Activated CD4-positive, alpha-beta T cell treated with anti-CD3 and anti-CD28 coated beads for 36 hours (primary cell): ENCODE measurements at places on chromosomes 2 and 18. TPM values are rescaled to one million over a fixed set of nuclear protein-coding genes. Genes with fewer than 3 reads are reported as not detected.

CRYGD gene
- not detected for total RNA-seq

ZNF385B gene
- not detected for total RNA-seq

- no peak overlapping the region for H3K4me3 ChIP-seq
- no peak overlapping the region for H3K27ac ChIP-seq
- H3K36me3 ChIP-seq: no peaks in the 10 kb centered on the region
- H3K27me3 ChIP-seq: no peaks in the 10 kb centered on the region
Observed at GRCh38 chr2:202065876-202066275, 7.2 kb upstream of the KIAA2012 start.

GRCh38 chr2:182767578-182767977 is 51.5 kb downstream of the DNAJC10 start:
- no peaks in the 10 kb centered on the region for H3K4me1 ChIP-seq
- no peak overlapping the region for H3K4me3 ChIP-seq
- H3K36me3 ChIP-seq: peaks cover 81% of the 10 kb centered on the region
- H3K27me3 ChIP-seq: no peaks in the 10 kb centered on the region
- no peak overlapping the region for H3K27ac ChIP-seq

HOXD3 gene
- total RNA-seq: not detected

CHRNG gene
- not detected for total RNA-seq

XIRP2 gene
- not detected for total RNA-seq

GRCh38 chr18:3037423-3037915 is 24.5 kb upstream of the LPIN2 start:
- H3K27ac ChIP-seq: no peak overlapping the region
- H3K4me3 ChIP-seq: no peak overlapping the region
- peaks cover 21% of the 10 kb centered on the region for H3K4me1 ChIP-seq

AMER3 gene
- total RNA-seq: not detected

DNA sequence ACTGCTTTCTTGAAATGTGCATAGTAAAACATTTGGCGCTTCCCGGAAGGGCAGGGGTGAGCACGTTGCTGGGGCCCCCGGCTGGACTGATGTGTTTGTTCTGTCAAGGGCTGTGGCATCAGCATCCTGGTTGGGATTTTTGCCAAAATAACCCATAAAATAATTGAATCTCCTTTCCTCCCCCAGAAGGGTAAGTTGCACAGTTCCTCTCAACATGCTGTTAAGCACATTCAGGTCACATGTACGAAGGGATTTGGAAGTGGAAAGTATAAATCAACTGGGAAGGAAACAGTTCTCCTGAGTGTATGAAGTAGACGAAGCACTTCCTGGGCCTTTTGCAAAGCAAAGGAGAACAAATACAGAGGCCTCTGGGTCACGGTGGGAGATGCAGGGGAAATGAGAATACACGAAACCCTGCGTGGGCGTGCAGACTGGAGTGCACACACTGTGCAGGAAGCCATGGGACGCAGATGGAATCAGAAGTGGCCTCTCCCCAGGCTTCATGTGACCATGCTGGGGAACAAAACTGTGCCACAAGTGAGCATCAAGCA is 183.9 kb downstream of the LPIN1 start:
- DNase-seq: peak; percentile 15
- H3K36me3 ChIP-seq: no peaks in the 10 kb centered on the region
- peaks cover 10% of the 10 kb centered on the region for H3K4me1 ChIP-seq
- H3K27ac ChIP-seq: no peak overlapping the region

GRCh38 chr2:212274215-212274614 is 264.4 kb downstream of the ERBB4 start:
- H3K27ac ChIP-seq: no peak overlapping the region
- no peak overlapping the region for H3K4me3 ChIP-seq
- no peaks in the 10 kb centered on the region for H3K27me3 ChIP-seq
- H3K4me1 ChIP-seq: no peaks in the 10 kb centered on the region

- H3K27me3 ChIP-seq: no peaks in the 10 kb centered on the region
- no peaks in the 10 kb centered on the region for H3K36me3 ChIP-seq
- no peak for DNase-seq
- no peak overlapping the region for H3K4me3 ChIP-seq
Observed at GRCh38 chr18:34543945-34544344, 166.2 kb upstream of the DTNA start.

DNA sequence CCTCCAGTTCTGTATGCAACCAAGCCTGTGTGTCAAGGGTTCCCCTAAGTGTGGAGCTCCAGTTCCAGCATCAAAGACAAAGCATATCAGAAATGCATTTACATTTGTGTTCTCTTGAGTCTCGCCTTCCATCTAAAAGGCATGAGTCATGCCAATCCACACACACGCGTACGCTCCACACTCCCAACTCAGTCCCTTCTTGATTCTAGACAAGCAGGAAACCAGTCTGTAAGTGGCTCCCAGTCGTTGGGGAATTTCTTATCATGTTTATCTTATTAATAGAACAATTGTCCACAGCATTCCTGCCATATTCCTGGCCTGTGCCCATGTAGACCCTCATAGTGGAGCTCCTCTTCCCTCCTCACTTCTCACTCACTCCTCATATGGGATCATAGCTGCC is 86.4 kb upstream of the SLC35G4 start:
- no peaks in the 10 kb centered on the region for H3K36me3 ChIP-seq
- H3K4me1 ChIP-seq: no peaks in the 10 kb centered on the region
- no peaks in the 10 kb centered on the region for H3K27me3 ChIP-seq

DNA sequence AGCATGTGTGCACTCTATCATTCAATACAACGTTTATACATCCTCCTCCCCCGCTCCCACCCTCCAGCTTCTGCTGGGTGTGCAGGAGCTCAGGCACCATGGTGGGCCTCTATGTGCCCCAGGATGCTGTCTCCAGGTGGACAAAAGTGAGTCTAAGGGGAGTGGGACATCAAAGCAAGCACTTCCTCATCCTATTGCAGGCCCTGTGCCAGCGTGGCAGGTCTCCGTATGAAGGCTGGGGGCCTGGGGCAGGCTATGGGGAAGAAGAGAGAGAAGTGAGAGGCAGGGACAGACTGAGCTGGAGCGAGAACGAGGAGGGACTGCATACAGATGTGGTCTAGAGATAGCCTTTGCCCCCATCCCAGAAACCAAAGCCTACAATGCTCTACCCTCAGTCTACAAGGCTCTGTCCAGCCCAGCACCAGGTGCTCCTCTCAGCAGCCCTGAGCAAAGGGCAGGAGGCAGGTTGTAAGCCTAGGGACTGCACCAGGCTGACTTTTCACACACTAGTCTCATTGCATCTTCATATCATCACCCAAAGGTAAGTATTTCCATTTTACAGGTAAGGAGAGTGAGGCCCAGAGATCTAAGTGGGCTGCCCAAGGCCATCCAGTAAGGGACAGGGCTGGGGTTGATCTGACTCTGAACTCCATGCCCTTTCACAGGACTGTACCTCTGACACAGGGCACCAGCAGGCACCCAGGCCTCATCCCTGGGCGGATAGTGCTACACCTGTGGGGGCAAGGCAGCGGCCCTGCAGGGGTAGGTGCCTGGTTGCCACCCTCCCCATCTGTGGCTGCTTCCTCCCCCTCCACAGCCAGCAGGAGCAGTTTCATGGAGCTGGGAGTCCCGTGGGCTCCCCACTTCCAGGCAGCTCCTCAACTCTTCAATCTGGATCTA is 14.0 kb upstream of the ARID5A start:
- no peak for DNase-seq
- peaks cover 2% of the 10 kb centered on the region for H3K27me3 ChIP-seq
- no peak overlapping the region for H3K4me3 ChIP-seq
- H3K27ac ChIP-seq: peak overlapping the region; percentile 10

EIF2B4 gene
- 39.2 TPM for total RNA-seq

- H3K4me3 ChIP-seq: no peak overlapping the region
- H3K27me3 ChIP-seq: no peaks in the 10 kb centered on the region
- no peaks in the 10 kb centered on the region for H3K36me3 ChIP-seq
- H3K4me1 ChIP-seq: no peaks in the 10 kb centered on the region
Observed at GRCh38 chr2:141899740-141900139, 231.1 kb downstream of the LRP1B start.

DNA sequence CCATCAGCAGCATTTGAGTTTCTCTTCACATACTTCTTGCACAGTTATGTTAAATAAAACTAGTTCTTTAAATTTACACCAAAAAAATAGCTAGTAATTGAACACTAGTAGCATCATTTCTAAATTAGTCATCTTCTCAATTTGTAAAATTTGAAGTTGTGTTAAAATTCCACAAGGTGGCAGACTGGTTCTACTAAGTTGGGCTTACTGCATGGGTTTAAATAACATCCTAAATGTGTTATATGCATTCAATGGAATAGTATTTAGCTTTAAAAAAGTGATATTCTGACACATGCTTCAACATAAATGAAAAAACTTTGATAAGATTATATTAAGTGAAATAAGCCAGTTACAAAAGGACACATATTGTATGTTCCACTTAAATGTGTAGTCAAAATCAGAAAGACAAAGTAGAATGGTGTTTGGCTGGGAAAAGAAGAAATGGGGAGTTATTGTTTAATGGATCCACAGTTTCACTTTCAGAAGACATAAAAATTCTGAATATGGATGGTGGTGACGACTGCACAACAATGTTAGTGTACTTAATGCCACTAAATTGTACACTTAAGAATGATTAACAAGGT is 28.7 kb upstream of the RPRD1A start:
- peaks cover 3% of the 10 kb centered on the region for H3K4me1 ChIP-seq
- no peak overlapping the region for H3K4me3 ChIP-seq
- H3K27me3 ChIP-seq: no peaks in the 10 kb centered on the region

NAT8 gene
- total RNA-seq: not detected

DNA sequence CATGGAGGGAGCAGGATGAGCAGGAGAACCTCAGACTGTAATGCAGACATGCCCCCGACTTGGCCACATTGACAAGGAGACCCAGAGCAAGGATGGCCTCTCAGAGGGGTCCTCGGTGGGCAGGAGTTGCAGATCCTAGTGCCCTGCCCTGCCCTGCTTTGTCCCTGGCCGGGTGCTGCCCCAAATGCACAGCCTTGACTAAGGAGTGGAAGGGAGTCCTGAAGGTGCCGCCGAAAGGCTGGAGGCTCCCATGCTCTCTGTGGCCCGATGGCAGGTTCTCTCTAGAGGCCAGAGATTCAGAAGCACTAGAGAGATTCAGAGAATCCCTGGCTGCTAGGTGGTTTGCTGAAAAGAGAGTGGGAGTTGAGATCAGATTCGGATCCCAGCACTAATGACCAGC is 64.4 kb downstream of the MARCO start:
- no peak overlapping the region for H3K27ac ChIP-seq
- no peaks in the 10 kb centered on the region for H3K36me3 ChIP-seq
- no peaks in the 10 kb centered on the region for H3K4me1 ChIP-seq
- no peak overlapping the region for H3K4me3 ChIP-seq

- no peaks in the 10 kb centered on the region for H3K36me3 ChIP-seq
- H3K27me3 ChIP-seq: peaks cover 9% of the 10 kb centered on the region
- no peak overlapping the region for H3K4me3 ChIP-seq
- no peaks in the 10 kb centered on the region for H3K4me1 ChIP-seq
- H3K27ac ChIP-seq: no peak overlapping the region
Observed at GRCh38 chr18:59093668-59094067, 46.0 kb upstream of the SEC11C start.

- H3K36me3 ChIP-seq: no peaks in the 10 kb centered on the region
- H3K27ac ChIP-seq: no peak overlapping the region
- H3K4me1 ChIP-seq: no peaks in the 10 kb centered on the region
- DNase-seq: no peak
- peaks cover 3% of the 10 kb centered on the region for H3K27me3 ChIP-seq
- H3K4me3 ChIP-seq: no peak overlapping the region
Observed at GRCh38 chr2:85731606-85732005, 22.2 kb upstream of the ATOH8 start.

GRCh38 chr2:119218478-119219064 is 5.1 kb upstream of the STEAP3 start:
- peaks cover 25% of the 10 kb centered on the region for H3K27me3 ChIP-seq
- peak; percentile 32 for DNase-seq
- no peaks in the 10 kb centered on the region for H3K36me3 ChIP-seq
- no peaks in the 10 kb centered on the region for H3K4me1 ChIP-seq
- H3K4me3 ChIP-seq: no peak overlapping the region

GRCh38 chr18:44735096-44735495 is 54.4 kb downstream of the SETBP1 start:
- no peak overlapping the region for H3K4me3 ChIP-seq
- DNase-seq: no peak
- H3K4me1 ChIP-seq: peaks cover 32% of the 10 kb centered on the region
- H3K36me3 ChIP-seq: peaks cover 4% of the 10 kb centered on the region

GRCh38 chr2:85248773-85249509 is 78.8 kb downstream of the TGOLN2 start:
- H3K27ac ChIP-seq: no peak overlapping the region
- no peak for DNase-seq
- no peak overlapping the region for H3K4me3 ChIP-seq
- H3K27me3 ChIP-seq: peaks cover 6% of the 10 kb centered on the region
- peaks cover 2% of the 10 kb centered on the region for H3K4me1 ChIP-seq

- peaks cover 8% of the 10 kb centered on the region for H3K36me3 ChIP-seq
- H3K27ac ChIP-seq: peak overlapping the region; percentile 79
- H3K4me1 ChIP-seq: peaks cover 39% of the 10 kb centered on the region
- peak overlapping the region; percentile 4 for H3K4me3 ChIP-seq
Observed at GRCh38 chr2:241729868-241730267, 4.6 kb upstream of the D2HGDH start.

ALPP gene
- not detected for total RNA-seq

GRCh38 chr2:215751911-215752272 is 261.5 kb downstream of the MREG start:
- H3K36me3 ChIP-seq: no peaks in the 10 kb centered on the region
- H3K4me3 ChIP-seq: no peak overlapping the region

VWA3B gene
- not detected for total RNA-seq

- no peak overlapping the region for H3K27ac ChIP-seq
- DNase-seq: no peak
- H3K36me3 ChIP-seq: no peaks in the 10 kb centered on the region
- H3K4me1 ChIP-seq: no peaks in the 10 kb centered on the region
- H3K27me3 ChIP-seq: no peaks in the 10 kb centered on the region
Observed at GRCh38 chr18:7147399-7147798, 29.8 kb upstream of the LAMA1 start.

DNA sequence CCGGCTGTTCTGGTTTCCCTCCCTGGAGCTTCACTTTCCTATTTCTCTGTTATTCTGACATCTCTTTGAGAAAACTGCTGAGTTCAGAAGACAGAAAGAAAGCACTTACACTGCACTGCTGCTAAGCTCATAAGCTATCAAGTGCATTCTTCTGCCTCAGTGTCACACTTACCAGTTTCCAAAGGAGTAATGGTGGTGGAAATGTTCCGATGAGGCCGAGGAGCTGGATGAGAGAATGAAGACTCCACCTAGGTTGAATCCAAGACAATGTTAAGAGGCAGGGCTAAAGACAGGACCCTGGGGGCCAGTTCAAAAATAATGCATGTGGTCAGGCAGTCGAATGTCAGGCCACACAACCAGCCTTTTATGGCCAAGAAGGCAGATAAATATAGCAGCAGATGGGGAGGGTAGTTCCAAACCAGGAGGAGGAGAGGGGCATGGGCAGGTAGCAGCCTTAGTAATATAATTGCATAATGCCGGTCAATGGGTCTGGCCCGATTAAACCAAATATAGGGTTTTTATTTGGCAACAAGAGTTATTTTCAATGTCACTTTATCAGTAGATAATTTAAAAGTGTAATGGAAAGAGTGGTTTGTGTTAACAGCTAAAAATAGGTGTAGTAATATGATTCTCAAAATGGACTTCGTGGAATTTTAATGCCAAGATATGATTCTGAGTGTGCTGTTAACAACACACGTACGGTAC is at the start of gene MYOM1:
TSS of gene MYOM1 (minus strand) at position 338 of the 705 bp plus-strand sequence. CDS start 4,745 bp downstream, outside the sequence.
- H3K4me1 ChIP-seq: peaks cover 9% of the 10 kb centered on the region
- H3K27ac ChIP-seq: no peak within 1 kb of the TSS
- no peak for DNase-seq
- H3K4me3 ChIP-seq: no peak within 1 kb of the TSS
- H3K36me3 ChIP-seq: no peaks in the 10 kb centered on the region
- no peaks in the 10 kb centered on the region for H3K27me3 ChIP-seq

- peaks cover 37% of the 10 kb centered on the region for H3K4me1 ChIP-seq
- peaks cover 30% of the 10 kb centered on the region for H3K36me3 ChIP-seq
- H3K27ac ChIP-seq: peak overlapping the region; percentile 96
- H3K27me3 ChIP-seq: no peaks in the 10 kb centered on the region
- peak overlapping the region; percentile 95 for H3K4me3 ChIP-seq
Observed at GRCh38 chr18:2656981-2657512, 1.5 kb downstream of the SMCHD1 start.
